ENCODE measurements at places on chromosomes 5 and 9. TPM values are rescaled to one million over a fixed set of nuclear protein-coding genes. Genes with fewer than 3 reads are reported as not detected.

TEK gene
- polyA plus RNA-seq: 14.6 TPM

CDH6 gene
- 13.1 TPM for polyA plus RNA-seq

CCDC127 gene
- polyA plus RNA-seq: 6.9 TPM

FBXO4 gene
- polyA plus RNA-seq: 13.4 TPM

C5orf24 gene
- polyA plus RNA-seq: 61.7 TPM

DNA sequence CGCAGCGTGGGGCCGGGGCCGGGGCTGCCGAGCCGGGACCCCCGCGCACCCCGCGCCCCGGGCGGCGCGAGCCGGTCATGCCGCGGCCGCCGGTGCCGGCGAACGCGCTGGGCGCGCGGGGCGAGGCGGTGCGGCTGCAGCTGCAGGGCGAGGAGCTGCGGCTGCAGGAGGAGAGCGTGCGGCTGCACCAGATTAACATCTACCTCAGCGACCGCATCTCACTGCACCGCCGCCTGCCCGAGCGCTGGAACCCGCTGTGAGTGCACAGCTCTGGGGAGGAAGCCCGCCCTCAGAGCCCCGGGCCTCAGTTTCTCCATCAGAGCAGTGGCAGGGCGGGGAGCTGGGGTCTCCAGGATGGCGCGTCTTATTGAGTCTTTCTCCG is 335 bp downstream of the GALNT12 start:
- DNase-seq: no peak
- H3K36me3 ChIP-seq: no peaks in the 10 kb centered on the region
- H3K27me3 ChIP-seq: peaks cover 2% of the 10 kb centered on the region
- H3K4me1 ChIP-seq: peaks cover 41% of the 10 kb centered on the region

DNA sequence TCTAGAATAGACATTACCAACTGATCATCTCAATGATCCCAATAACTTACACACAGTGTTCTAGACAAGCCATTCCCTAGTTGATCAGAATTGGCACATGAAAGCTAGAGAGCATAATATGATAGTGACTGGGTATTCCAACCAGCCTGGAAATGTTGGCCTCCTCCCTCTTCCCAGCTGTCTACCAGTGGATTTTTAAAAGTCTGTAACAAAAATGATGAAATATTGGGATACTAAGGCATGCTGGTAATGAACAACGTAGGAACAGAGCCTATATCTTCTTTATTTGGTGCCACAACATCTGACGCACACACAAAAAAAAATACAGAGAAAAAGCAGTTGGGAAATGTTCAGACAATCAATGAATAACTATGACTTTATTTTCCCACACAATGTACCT is 34.8 kb downstream of the TRIM32 start:
- H3K27me3 ChIP-seq: no peaks in the 10 kb centered on the region
- no peak overlapping the region for H3K27ac ChIP-seq
- no peak overlapping the region for H3K4me3 ChIP-seq
- no peak for DNase-seq
- no peaks in the 10 kb centered on the region for H3K4me1 ChIP-seq
- H3K36me3 ChIP-seq: no peaks in the 10 kb centered on the region

GRCh38 chr5:148090773-148091250 is 27.0 kb downstream of the SPINK5 start:
- H3K4me3 ChIP-seq: no peak overlapping the region
- H3K27ac ChIP-seq: no peak overlapping the region
- peaks cover 6% of the 10 kb centered on the region for H3K4me1 ChIP-seq
- H3K27me3 ChIP-seq: no peaks in the 10 kb centered on the region

DNA sequence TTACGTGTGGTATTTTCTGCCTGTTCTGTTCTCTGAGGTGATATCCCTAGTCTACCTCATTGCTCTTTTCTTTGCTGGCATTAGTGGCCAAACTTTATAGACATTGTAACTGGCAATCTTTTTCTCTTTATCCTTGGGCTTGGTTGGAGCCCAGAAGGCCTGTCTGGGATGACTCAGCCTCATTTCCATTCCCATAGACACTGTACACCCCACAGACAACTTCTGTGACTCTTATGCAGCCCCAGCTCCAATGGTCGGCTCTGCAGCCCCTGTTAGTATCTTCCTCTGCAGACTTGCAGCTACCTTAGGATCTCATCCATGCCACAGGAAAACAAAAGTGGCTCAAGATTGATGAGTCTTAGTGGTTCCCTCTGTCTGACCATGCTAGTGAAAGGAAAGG is 79.8 kb downstream of the CFAP95 start:
- no peak overlapping the region for H3K27ac ChIP-seq
- no peaks in the 10 kb centered on the region for H3K36me3 ChIP-seq
- DNase-seq: no peak
- H3K27me3 ChIP-seq: no peaks in the 10 kb centered on the region

- no peak for DNase-seq
- no peaks in the 10 kb centered on the region for H3K27me3 ChIP-seq
- H3K4me3 ChIP-seq: no peak overlapping the region
- H3K4me1 ChIP-seq: no peaks in the 10 kb centered on the region
- H3K27ac ChIP-seq: no peak overlapping the region
Measured at GRCh38 chr9:117073539-117074341, 341.1 kb downstream of the ASTN2 start.

DNA sequence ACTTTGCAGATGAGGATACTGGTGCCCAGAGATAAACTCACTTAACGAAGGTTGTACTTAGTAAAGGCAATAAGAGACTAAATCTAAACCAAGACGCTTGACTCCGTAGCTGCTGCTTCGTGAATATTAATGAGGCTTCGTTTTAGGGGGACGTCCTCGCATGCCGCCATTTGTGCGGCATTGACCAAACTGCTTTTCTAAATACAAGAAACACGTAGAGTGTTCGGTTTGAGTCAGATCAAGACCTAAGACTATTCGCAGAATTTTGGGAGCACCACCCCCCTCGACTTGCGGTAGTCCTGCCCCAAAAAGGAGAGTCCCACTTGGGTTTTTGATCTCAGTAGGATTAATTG is 1.1 kb downstream of the NPM1 start:
- DNase-seq: no peak
- H3K27me3 ChIP-seq: no peaks in the 10 kb centered on the region
- H3K36me3 ChIP-seq: peaks cover 22% of the 10 kb centered on the region
- H3K4me3 ChIP-seq: peak overlapping the region; percentile 72
- peak overlapping the region; percentile 84 for H3K27ac ChIP-seq

DNA sequence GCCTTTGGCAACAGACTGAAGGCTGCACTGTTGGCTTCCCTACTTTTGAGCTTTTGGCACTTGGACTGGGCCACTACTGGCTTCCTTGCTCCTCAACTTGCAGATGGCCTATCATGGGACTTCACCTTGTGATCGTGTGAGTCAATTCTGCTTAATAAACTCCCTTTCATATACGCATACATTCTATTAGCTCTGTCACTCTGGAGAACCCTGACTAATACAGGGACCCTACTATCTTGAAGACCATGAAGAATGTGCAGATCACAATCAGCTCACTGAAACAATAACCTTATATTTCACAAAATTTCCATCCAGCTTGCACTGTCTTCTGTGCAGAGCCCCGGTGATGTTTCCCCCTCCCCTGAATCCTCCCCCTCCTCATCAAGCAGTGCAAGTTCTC is 39.8 kb downstream of the TMEM215 start:
- H3K4me3 ChIP-seq: no peak overlapping the region
- H3K4me1 ChIP-seq: no peaks in the 10 kb centered on the region
- no peak overlapping the region for H3K27ac ChIP-seq
- DNase-seq: no peak

GRCh38 chr5:76162335-76162734 is 79.2 kb downstream of the SV2C start:
- no peaks in the 10 kb centered on the region for H3K27me3 ChIP-seq
- H3K4me1 ChIP-seq: no peaks in the 10 kb centered on the region
- no peak for DNase-seq
- H3K4me3 ChIP-seq: no peak overlapping the region
- H3K27ac ChIP-seq: no peak overlapping the region
